ENCODE measurements at places on chromosomes 2 and 18. TPM values are rescaled to one million over a fixed set of nuclear protein-coding genes. Genes with fewer than 3 reads are reported as not detected.

DNA sequence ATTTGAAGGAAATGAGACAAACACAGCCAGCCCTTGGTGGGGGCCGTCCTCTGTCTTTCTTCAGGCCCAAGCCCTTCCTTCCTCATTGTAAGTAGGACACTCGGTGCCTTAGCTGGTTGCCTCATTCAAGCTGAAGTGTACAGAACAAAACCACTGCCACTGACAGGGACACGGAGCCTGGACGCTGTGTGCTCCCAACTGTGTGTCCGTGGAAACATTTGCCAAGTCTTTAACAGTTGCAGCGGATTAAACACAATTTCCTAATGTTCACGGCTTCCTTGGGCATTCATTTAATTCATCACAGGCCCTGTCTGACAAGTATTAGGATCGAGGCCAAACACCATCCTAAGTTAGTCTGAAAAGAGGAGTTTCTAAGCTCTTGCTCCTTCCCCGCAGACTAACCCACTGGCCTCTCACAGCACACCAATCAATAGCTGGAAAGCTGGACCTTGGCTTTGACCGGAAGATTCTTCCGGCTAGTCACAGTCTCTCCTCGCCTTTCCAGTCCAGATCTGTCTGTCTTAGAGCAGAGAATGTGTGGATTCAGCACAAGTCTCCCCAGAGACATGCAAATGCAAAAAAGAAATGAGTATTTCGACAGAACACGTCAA, 68.7 kb upstream of the ACSL3 start:
- no peaks in the 10 kb centered on the region for H3K36me3 ChIP-seq
- no peak for DNase-seq
- H3K4me1 ChIP-seq, result peaks cover 8% of the 10 kb centered on the region
- H3K27me3 ChIP-seq, result peaks cover 4% of the 10 kb centered on the region
- no peak overlapping the region for H3K4me3 ChIP-seq
- H3K27ac ChIP-seq, result no peak overlapping the region

- H3K36me3 ChIP-seq, result no peaks in the 10 kb centered on the region
- DNase-seq, result no peak
- no peak overlapping the region for H3K27ac ChIP-seq
- H3K4me1 ChIP-seq, result no peaks in the 10 kb centered on the region
Measured at GRCh38 chr2:189413249-189413648, 28.0 kb upstream of the WDR75 start.

GRCh38 chr2:273333-273732, 8.6 kb downstream of the ACP1 start:
- H3K36me3 ChIP-seq, result peaks cover 6% of the 10 kb centered on the region
- no peak overlapping the region for H3K4me3 ChIP-seq
- peaks cover 28% of the 10 kb centered on the region for H3K4me1 ChIP-seq
- DNase-seq, result no peak

Gene MGAT4A
- polyA plus RNA-seq, result 155 TPM

Gene SP9
- not detected for polyA plus RNA-seq

Gene DOK6
- polyA plus RNA-seq, result 0.17 TPM

DNA sequence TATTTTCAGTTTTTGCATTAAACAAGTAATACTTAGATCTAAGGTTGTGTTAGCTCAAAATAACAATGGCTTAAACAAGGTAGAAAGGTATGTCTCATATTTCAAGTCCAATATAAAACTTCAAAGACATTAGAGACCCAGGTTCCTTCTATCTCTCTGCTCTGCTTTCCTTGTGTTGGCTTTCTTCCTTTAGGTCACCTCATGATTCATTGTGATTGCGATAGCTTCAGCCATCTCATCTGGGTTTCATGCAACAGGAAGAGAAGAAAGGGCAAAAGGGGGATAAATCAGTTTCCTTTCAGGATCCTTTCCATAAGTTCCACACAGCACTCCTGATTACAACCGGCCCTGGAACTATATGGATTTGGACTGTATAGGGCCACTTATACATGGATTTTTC, 16.0 kb upstream of the TBR1 start:
- H3K4me1 ChIP-seq, result no peaks in the 10 kb centered on the region
- H3K27me3 ChIP-seq, result no peaks in the 10 kb centered on the region
- H3K36me3 ChIP-seq, result peaks cover 45% of the 10 kb centered on the region
- no peak for DNase-seq
- no peak overlapping the region for H3K4me3 ChIP-seq

- H3K27ac ChIP-seq, result no peak overlapping the region
- H3K4me1 ChIP-seq, result no peaks in the 10 kb centered on the region
- peaks cover 19% of the 10 kb centered on the region for H3K36me3 ChIP-seq
- H3K27me3 ChIP-seq, result no peaks in the 10 kb centered on the region
- DNase-seq, result no peak
Measured at GRCh38 chr2:175966839-175967238, 35.2 kb downstream of the LNPK start.

Gene NCKAP5
- polyA plus RNA-seq, result not detected

Gene ANKRD30BL
- polyA plus RNA-seq, result not detected

GRCh38 chr2:178827739-178828485, 20.7 kb upstream of the TTN start:
- H3K4me1 ChIP-seq, result no peaks in the 10 kb centered on the region
- no peaks in the 10 kb centered on the region for H3K27me3 ChIP-seq
- DNase-seq, result no peak
- no peaks in the 10 kb centered on the region for H3K36me3 ChIP-seq
- H3K4me3 ChIP-seq, result no peak overlapping the region

GRCh38 chr2:210315015-210315788, at the start of gene MYL1:
TSS of gene MYL1 (minus strand) at chr2:210315174. CDS start at chr2:210315042, 132 bp downstream.
- no peak for DNase-seq
- no peak within 1 kb of the TSS for H3K4me3 ChIP-seq
- H3K4me1 ChIP-seq, result no peaks in the 10 kb centered on the region

GRCh38 chr2:160105366-160105765, 43.0 kb upstream of the PLA2R1 start:
- H3K27ac ChIP-seq, result no peak overlapping the region
- no peaks in the 10 kb centered on the region for H3K4me1 ChIP-seq
- peaks cover 3% of the 10 kb centered on the region for H3K27me3 ChIP-seq
- H3K4me3 ChIP-seq, result no peak overlapping the region
- DNase-seq, result no peak

DNA sequence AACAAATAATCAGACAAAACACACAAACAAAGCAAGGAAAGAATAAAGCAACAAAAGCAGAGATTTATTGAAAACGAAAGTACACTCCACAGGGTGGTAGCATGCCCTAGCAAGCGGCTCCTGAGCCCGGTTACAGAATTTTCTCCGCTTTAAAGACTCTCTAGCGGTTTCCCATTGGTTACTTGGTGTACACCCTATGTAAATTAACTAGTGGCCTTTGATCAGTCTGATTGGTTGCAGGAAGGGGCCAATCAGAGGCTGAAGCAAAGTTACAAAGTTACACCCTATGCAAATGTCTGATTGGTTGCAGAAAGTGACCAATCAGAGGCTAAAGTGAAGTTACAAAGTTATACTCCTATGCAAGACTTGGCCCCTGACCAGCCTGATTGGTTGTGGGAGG, 242.9 kb downstream of the LDLRAD4 start:
- no peak for DNase-seq
- no peaks in the 10 kb centered on the region for H3K27me3 ChIP-seq
- no peak overlapping the region for H3K27ac ChIP-seq
- H3K36me3 ChIP-seq, result peaks cover 4% of the 10 kb centered on the region
- peaks cover 61% of the 10 kb centered on the region for H3K4me1 ChIP-seq

GRCh38 chr2:9206991-9207640, 504 bp downstream of the ASAP2 start:
- H3K36me3 ChIP-seq, result no peaks in the 10 kb centered on the region
- H3K4me3 ChIP-seq, result peak overlapping the region; percentile 52
- H3K27me3 ChIP-seq, result peaks cover 4% of the 10 kb centered on the region
- no peak for DNase-seq

Gene UPP2
- polyA plus RNA-seq, result not detected

DNA sequence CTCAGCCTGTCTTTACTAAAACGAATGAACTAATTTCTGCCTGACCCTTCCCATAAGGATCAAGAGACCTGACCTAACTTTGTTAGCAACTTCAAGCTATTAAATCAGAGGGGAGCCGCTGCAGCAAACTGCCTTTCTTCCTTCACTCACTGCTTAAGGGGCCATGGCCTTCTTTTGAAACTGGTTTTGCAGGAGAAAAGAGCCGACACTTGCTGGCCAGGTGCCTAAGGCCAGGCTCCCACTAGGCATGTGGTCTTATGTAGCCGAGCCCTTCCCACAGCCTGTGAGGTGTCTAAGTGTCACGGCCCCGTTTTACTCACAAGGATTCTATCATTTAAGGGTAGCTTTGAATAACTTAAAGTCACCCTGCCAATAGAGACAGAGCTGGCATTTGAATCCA, 130.8 kb downstream of the ZNF236 start:
- no peak for DNase-seq
- H3K27me3 ChIP-seq, result peaks cover 2% of the 10 kb centered on the region
- H3K36me3 ChIP-seq, result peaks cover 37% of the 10 kb centered on the region
- H3K27ac ChIP-seq, result peak overlapping the region; percentile 30
- no peak overlapping the region for H3K4me3 ChIP-seq

- peak overlapping the region; percentile 97 for H3K27ac ChIP-seq
- no peaks in the 10 kb centered on the region for H3K27me3 ChIP-seq
- peak; percentile 61 for DNase-seq
- peaks cover 100% of the 10 kb centered on the region for H3K4me1 ChIP-seq
Measured at GRCh38 chr2:98455494-98455976, 10.9 kb downstream of the INPP4A start.

DNA sequence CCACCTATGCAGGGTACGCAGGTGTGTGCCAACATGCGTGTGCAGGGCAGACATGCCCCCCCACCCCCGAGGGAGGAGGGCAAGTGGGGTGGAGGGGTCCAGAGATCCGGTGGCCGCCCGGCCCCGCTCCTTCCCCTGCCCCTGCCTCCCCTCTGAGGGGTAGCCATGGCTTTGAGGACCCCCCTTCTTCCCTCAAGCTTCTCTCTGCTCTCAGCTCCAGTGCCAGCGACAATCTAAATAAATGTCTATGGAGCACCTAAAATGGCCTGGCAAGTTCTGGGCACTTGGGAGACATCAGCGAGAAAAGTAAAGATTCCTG, 91.9 kb downstream of the ZFP36L2 start:
- no peak for DNase-seq
- peaks cover 95% of the 10 kb centered on the region for H3K4me1 ChIP-seq
- H3K27me3 ChIP-seq, result peaks cover 32% of the 10 kb centered on the region
- H3K27ac ChIP-seq, result peak overlapping the region; percentile 100
- peak overlapping the region; percentile 68 for H3K4me3 ChIP-seq

GRCh38 chr18:62522178-62522503, 684 bp upstream of the ZCCHC2 start:
- no peak for DNase-seq
- peaks cover 35% of the 10 kb centered on the region for H3K27me3 ChIP-seq
- no peaks in the 10 kb centered on the region for H3K36me3 ChIP-seq
- H3K4me3 ChIP-seq, result peak overlapping the region; percentile 86

Gene IL18R1
- polyA plus RNA-seq, result 37.4 TPM

- no peak overlapping the region for H3K4me3 ChIP-seq
- no peak for DNase-seq
- no peaks in the 10 kb centered on the region for H3K4me1 ChIP-seq
- H3K36me3 ChIP-seq, result no peaks in the 10 kb centered on the region
- no peaks in the 10 kb centered on the region for H3K27me3 ChIP-seq
Measured at GRCh38 chr2:52210161-52210560, 1178.2 kb upstream of the NRXN1 start.

DNA sequence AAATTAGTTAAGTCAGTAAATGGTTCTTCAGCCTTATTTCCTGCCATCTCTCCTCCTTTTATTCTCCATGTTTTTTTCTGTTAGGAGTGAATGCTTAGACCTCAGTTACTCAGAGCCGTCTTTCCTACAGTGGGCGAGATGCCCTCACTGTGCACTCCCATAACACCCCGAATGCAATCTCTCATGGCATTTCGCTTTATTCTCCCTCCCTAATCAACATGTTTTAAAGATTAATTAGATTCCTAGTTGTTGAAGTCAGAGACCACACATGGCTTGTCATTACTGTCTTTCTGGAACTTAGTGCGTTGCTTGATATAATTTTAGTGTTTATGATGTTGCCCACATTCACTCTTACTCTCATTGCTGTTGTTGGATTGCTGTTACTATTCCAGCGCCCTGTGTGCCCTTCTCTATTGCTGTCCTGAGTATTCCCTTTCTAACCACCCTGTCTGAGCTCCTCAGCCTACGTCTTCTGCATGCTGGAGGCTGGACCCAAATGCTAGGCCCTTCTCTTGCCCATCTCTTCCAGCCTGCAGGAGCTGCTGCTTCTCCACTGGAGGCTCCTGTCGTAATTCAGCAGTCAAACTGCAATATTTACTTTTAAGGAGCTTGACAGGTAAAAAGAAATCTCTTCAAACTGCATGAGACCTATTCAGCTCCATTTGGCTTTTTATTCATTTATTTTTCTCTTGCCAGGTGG, 99.3 kb downstream of the MAP2 start:
- H3K27ac ChIP-seq, result no peak overlapping the region
- no peak overlapping the region for H3K4me3 ChIP-seq
- H3K27me3 ChIP-seq, result no peaks in the 10 kb centered on the region
- H3K4me1 ChIP-seq, result peaks cover 5% of the 10 kb centered on the region
- DNase-seq, result no peak
- no peaks in the 10 kb centered on the region for H3K36me3 ChIP-seq

DNA sequence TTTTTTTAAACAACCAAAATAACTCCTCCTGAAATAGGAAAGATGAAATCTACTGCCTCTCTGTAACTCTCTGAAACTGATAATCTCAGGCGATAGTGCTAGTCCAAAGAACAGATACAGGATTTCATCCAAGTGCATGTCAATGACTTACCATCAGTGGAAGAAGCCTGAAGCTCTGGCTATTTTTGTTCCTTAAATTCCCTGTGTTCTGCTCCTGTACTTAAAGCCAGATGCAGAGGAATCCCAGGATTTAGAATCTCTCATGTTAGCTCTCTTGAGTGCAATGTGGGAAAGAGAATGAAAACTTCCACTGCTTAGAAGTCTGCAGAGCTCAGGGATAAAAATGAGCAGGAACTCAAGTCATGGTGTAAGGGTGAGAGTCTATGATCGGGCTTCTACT, 291.9 kb downstream of the TCF4 start:
- H3K4me1 ChIP-seq, result peaks cover 7% of the 10 kb centered on the region
- H3K27ac ChIP-seq, result no peak overlapping the region
- no peaks in the 10 kb centered on the region for H3K27me3 ChIP-seq
- no peak overlapping the region for H3K4me3 ChIP-seq
- H3K36me3 ChIP-seq, result no peaks in the 10 kb centered on the region
- DNase-seq, result no peak

DNA sequence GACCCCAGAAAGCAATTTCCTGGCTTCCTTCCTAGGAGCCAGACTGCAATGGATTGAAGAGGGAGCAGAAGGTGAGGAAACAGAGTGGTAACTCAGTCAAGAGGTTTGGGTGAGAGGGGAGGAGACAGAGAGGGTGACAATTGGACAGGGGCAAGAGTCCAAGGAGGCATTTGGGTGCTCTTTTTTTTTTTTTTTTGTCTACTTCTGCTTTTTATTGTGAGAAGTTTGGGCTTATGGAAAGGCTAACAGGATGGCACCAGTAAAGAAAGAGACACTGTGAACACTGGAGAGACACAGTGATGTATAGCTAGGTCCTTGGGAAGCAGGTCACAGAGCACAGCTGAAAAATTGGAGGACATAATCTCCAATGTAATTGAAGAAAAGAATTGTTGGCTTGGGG, 25.0 kb downstream of the CYBRD1 start:
- peak overlapping the region; percentile 47 for H3K27ac ChIP-seq
- H3K36me3 ChIP-seq, result peaks cover 3% of the 10 kb centered on the region
- peaks cover 20% of the 10 kb centered on the region for H3K4me1 ChIP-seq
- no peak overlapping the region for H3K4me3 ChIP-seq
- H3K27me3 ChIP-seq, result peaks cover under 1% of the 10 kb centered on the region

- H3K4me3 ChIP-seq, result no peak overlapping the region
- no peaks in the 10 kb centered on the region for H3K36me3 ChIP-seq
- peaks cover 4% of the 10 kb centered on the region for H3K27me3 ChIP-seq
- H3K4me1 ChIP-seq, result peaks cover 6% of the 10 kb centered on the region
- H3K27ac ChIP-seq, result no peak overlapping the region
- DNase-seq, result no peak
Measured at GRCh38 chr2:71536226-71536671, 82.9 kb downstream of the DYSF start.

- DNase-seq, result no peak
- no peaks in the 10 kb centered on the region for H3K27me3 ChIP-seq
- no peaks in the 10 kb centered on the region for H3K36me3 ChIP-seq
- H3K4me3 ChIP-seq, result no peak overlapping the region
- H3K4me1 ChIP-seq, result peaks cover 38% of the 10 kb centered on the region
Measured at GRCh38 chr2:121576263-121576662, 45.6 kb downstream of the RNU4ATAC start.

Measured in immature natural killer cell (primary cell).